ENCODE measurements at places on chromosomes 1 and 21. TPM values are rescaled to one million over a fixed set of nuclear protein-coding genes. Genes with fewer than 3 reads are reported as not detected.

Gene RIPPLY3
- not detected for total RNA-seq

Gene CNKSR1
- total RNA-seq, result under 0.01 TPM

Gene CFHR5
- not detected for total RNA-seq

Gene SYT14
- total RNA-seq, result 0.29 TPM

GRCh38 chr1:30749691-30750583, 7.6 kb downstream of the LAPTM5 start:
- peak; percentile 34 for DNase-seq
- no peak overlapping the region for H3K27ac ChIP-seq
- no peak overlapping the region for H3K4me3 ChIP-seq
- no peaks in the 10 kb centered on the region for H3K4me1 ChIP-seq
- H3K27me3 ChIP-seq, result peaks cover 2% of the 10 kb centered on the region
- no peaks in the 10 kb centered on the region for H3K36me3 ChIP-seq

- no peak overlapping the region for H3K4me3 ChIP-seq
- DNase-seq, result no peak
- H3K36me3 ChIP-seq, result no peaks in the 10 kb centered on the region
- H3K27ac ChIP-seq, result no peak overlapping the region
- no peaks in the 10 kb centered on the region for H3K4me1 ChIP-seq
These were observed 61.0 kb upstream of the SPATA6 start for GRCh38 chr1:48532976-48533375.

GRCh38 chr1:212447478-212447877, 14.8 kb downstream of the NENF start:
- H3K4me3 ChIP-seq, result no peak overlapping the region
- peaks cover 3% of the 10 kb centered on the region for H3K4me1 ChIP-seq
- no peak for DNase-seq
- no peaks in the 10 kb centered on the region for H3K27me3 ChIP-seq
- H3K27ac ChIP-seq, result no peak overlapping the region
- H3K36me3 ChIP-seq, result no peaks in the 10 kb centered on the region

- peak; percentile 48 for DNase-seq
- no peaks in the 10 kb centered on the region for H3K27me3 ChIP-seq
- no peak overlapping the region for H3K4me3 ChIP-seq
- peaks cover 7% of the 10 kb centered on the region for H3K4me1 ChIP-seq
- no peak overlapping the region for H3K27ac ChIP-seq
- H3K36me3 ChIP-seq, result no peaks in the 10 kb centered on the region
These were observed 58.5 kb downstream of the SERBP1 start for GRCh38 chr1:67371681-67372080.

- no peaks in the 10 kb centered on the region for H3K4me1 ChIP-seq
- no peak for DNase-seq
- no peaks in the 10 kb centered on the region for H3K27me3 ChIP-seq
- H3K4me3 ChIP-seq, result no peak overlapping the region
These were observed 47.0 kb downstream of the PLPP3 start for GRCh38 chr1:56532350-56532683.

DNA sequence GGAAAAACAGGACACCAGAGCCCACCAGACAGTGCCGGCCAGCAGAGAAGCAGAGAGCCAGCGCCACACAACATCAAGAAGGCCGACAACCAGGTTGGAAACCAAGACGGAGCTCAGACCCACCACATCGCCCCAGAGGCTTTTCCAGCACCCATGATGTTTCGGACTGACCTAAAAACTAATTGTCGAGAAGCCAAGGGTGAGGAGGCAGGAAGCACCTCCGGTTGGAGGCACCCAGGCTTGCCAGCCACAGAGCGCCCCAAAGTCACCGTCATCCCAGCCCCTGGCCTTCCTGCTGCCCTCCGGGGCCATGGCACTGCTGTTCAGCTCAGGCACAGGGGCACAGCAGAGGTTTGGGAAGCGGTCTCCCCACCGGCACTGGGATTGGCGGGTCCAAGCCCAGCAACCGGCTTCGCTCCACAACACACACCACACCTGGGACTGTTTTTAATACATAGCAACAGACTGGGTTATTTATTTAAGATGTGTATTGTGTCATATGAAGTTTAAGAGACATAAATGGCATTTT, 67.2 kb downstream of the SLC37A1 start:
- no peaks in the 10 kb centered on the region for H3K4me1 ChIP-seq
- DNase-seq, result peak; percentile 68
- H3K27me3 ChIP-seq, result no peaks in the 10 kb centered on the region
- no peak overlapping the region for H3K27ac ChIP-seq
- H3K36me3 ChIP-seq, result no peaks in the 10 kb centered on the region

- no peaks in the 10 kb centered on the region for H3K36me3 ChIP-seq
- H3K27me3 ChIP-seq, result no peaks in the 10 kb centered on the region
- no peak for DNase-seq
- H3K27ac ChIP-seq, result no peak overlapping the region
- H3K4me1 ChIP-seq, result no peaks in the 10 kb centered on the region
These were observed 85.1 kb upstream of the C1orf105 start for GRCh38 chr1:172335377-172335776.

DNA sequence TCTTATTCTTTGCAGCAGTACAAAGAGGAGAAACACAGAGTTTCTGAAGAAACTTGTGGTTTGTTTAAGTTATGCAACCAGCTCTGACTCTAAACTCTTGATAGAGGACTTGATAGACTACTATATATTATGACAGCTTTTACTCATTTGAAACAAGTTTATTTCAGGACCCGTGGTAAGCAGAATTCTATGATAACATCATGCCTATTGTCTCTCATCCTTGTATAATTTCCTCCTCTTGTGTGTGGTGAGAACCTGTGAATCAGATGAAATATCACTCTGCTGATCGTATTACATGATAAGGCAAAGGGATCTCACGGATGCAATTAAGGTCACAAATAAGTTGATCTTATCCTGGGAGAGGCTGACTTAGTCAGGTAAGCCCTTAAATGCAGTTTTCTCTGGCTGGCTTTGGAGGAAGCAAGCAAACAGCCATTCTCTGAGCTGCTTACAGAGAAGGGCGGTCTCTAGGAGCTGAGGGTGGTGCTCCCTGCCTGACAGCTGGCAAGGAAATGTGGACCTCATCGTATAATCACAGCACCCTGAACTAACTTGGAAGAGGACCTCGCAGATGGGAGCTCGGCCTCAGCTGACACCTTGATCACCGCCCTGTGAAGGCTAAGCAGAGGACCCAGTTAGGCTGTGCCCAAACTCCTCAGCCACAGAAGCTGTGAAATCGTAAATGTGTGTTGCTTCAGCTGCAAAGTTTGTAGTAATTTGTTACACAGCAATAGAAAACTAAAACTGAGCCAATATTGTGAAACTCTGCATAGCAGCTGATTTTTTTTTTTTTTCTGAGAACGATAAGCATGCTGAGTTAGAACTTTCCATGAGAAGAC, 151.1 kb upstream of the DPT start:
- peak; percentile 54 for DNase-seq
- H3K4me1 ChIP-seq, result no peaks in the 10 kb centered on the region
- H3K27ac ChIP-seq, result no peak overlapping the region

DNA sequence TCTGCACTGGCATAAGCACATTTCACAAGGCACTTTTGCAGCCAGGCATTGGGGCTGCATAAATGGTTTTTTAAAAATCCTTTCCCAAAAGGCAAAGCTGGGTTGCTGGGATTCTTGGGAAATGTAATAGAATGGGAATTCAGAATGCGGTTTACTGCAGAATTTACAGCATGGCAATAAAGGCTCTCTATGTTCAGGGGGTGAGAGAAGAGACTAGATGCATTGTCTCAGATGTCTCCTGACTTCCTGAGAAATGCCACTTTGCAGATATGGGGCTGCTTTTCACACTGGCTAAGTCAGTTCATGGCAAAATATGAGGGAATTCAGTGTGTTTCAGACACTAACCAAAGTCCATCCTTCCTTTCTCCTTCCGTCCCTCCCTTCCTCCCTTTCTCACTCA, 13.5 kb downstream of the FCGR2B start:
- H3K36me3 ChIP-seq, result no peaks in the 10 kb centered on the region
- no peak overlapping the region for H3K4me3 ChIP-seq
- no peaks in the 10 kb centered on the region for H3K27me3 ChIP-seq
- no peak overlapping the region for H3K27ac ChIP-seq

DNA sequence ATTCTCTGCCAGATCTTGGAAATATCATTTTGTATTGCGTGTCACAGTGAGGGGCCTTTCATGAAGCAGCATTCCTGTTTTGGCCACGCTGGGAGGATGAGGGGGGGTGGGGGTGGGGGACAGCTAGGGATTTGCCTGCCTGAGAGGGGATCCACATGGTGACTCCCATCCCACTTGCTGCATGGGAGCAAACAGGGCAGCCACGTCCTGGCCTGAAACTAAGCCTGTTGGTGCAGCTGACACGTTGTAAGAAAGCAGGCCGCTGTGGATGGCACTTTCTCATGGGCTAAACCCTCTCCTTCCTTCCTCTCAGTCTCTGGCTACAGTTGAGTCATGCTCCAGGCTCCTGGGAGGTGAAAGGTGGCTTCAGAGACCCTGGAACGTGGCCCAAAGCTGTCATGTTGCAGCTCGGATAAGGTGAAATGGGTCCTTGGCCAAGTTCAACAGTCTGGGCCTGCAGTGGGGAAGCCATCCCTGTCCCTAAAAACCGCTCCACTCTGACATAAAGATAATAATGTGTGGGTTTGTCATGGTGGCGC, 346.7 kb upstream of the VAMP3 start:
- no peaks in the 10 kb centered on the region for H3K4me1 ChIP-seq
- DNase-seq, result no peak
- no peak overlapping the region for H3K4me3 ChIP-seq
- H3K27me3 ChIP-seq, result no peaks in the 10 kb centered on the region
- H3K27ac ChIP-seq, result no peak overlapping the region
- H3K36me3 ChIP-seq, result no peaks in the 10 kb centered on the region

DNA sequence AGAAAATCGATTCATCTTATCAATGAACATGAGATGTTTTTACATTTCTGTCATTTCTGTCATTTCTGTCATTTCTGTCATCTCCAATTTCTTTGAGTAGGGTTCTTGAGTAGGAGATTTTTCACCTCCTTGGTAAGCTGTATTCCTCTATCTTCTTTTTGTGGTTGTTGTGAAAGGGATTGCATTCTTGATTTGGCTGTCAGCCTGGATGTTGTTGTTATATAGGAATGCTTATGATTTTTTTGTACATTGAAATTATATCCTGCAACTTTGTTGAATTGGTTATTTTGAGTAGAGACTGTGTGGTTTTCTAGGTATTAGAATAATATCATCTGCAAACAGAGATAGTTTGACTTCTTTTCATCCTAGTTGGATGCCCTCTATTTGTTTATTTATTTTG, 1233.7 kb downstream of the PLA2G4A start:
- DNase-seq, result no peak
- H3K4me1 ChIP-seq, result no peaks in the 10 kb centered on the region
- H3K4me3 ChIP-seq, result no peak overlapping the region
- no peaks in the 10 kb centered on the region for H3K27me3 ChIP-seq

GRCh38 chr1:7615138-7615537, 156.0 kb upstream of the VAMP3 start:
- H3K4me1 ChIP-seq, result no peaks in the 10 kb centered on the region
- no peak overlapping the region for H3K4me3 ChIP-seq

DNA sequence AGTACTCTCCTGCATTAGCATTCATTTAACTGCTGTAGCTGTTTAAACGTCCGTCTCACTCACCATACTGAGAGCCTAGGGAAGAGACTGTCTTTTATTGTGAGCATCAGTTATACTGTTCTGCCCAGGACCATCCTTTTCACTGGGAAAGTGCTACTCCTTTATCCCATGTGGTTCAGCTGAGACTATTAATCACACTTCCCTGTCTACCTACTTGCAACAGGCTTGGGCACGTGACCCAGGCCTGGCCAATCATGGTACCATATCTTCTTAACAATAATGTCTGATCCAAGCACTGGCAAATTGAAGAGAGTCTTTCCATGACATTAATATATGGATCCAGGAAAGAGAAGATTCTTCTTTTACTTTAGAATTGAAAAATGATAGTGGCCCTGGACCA, 108.1 kb downstream of the TM2D1 start:
- H3K4me1 ChIP-seq, result no peaks in the 10 kb centered on the region
- DNase-seq, result no peak
- H3K4me3 ChIP-seq, result no peak overlapping the region
- no peaks in the 10 kb centered on the region for H3K27me3 ChIP-seq
- H3K27ac ChIP-seq, result no peak overlapping the region

GRCh38 chr1:84300501-84300900, 1.0 kb upstream of the SAMD13 start:
- peaks cover 21% of the 10 kb centered on the region for H3K4me1 ChIP-seq
- H3K36me3 ChIP-seq, result no peaks in the 10 kb centered on the region
- no peak overlapping the region for H3K27ac ChIP-seq
- no peak overlapping the region for H3K4me3 ChIP-seq
